ENCODE measurements at places on chromosomes 16 and 17. TPM values are rescaled to one million over a fixed set of nuclear protein-coding genes. Genes with fewer than 3 reads are reported as not detected.

- peak; percentile 54 for DNase-seq
These were observed 712 bp upstream of the SPECC1 start for GRCh38 chr17:20008242-20009051.

- DNase-seq, result no peak
These were observed 613 bp downstream of the ECI1 start for GRCh38 chr16:2250652-2251295.

DNA sequence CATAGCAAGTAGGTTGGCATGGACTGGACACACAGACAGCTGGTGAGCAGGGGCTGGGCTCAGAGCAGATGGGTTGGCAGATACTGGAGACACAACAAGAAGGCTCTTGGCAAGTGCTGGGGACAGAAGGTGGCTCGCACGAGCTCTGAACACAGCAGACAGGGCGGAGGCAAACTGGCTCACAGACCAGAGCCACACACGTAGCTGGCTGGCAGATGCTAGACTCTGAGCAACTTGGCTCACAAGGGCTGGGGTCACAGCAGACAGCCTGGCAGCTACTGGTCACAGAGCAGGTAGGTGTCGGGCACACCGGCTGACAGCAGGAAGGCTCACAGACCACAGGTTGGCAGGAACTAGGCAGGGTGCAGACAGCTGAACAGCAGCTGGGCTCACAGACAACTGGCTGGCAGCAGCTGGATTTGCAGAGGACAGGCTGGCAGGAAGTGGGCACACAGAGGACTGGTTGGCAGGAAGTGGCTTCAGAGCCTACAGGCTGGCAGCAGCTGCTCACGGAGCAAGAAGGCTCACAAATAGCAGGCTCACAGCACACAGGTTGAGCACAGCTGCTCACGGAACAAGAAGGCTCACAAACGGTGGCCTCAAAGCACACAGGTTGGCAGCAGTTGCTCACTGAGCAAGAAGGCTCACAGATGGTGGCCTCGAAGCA, 725 bp downstream of the KRTAP16-1 start:
- DNase-seq, result no peak

DNA sequence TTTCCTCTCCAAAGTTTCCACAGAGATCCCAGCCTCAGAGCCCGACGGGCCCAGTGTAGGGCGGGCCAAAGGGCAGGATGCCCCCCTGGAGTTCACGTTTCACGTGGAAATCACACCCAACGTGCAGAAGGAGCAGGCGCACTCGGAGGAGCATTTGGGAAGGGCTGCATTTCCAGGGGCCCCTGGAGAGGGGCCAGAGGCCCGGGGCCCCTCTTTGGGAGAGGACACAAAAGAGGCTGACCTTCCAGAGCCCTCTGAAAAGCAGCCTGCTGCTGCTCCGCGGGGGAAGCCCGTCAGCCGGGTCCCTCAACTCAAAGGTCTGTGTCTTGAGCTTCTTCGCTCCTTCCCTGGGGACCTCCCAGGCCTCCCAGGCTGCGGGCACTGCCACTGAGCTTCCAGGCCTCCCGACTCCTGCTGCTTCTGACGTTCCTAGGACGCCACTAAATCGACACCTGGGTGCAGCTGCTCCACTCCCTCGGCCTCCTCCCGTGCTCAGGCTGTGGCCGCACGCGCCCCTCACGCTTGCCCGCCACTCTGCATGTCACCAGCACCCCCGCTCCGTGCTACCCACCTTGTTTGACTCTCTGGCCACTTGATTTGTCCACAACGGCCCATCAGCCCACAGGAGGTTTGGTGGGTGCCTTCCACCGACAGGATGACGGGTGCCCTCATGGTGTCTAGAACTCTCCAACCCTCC, 15.3 kb upstream of the STH start:
- DNase-seq, result no peak

DNA sequence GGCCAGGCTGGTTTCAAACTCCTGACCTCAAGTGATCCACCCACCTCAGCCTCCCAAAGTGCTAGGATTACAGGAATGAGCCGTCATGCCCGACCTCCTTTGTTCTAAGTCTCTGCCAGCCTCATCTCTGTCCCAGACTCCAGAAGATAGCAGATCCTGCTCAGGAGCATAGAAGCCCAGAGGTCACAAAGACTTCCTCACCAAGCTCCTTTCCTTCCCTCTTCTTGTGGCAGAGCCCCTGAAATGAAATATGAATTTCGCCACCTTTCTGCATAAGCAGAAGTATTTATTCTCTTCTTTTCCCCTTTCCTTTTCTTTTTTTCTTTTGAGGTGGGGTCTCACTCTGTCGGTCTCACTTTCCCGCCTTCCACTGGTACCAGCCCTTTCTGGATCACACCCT, 11.5 kb upstream of the PIPOX start:
- no peak for DNase-seq

DNA sequence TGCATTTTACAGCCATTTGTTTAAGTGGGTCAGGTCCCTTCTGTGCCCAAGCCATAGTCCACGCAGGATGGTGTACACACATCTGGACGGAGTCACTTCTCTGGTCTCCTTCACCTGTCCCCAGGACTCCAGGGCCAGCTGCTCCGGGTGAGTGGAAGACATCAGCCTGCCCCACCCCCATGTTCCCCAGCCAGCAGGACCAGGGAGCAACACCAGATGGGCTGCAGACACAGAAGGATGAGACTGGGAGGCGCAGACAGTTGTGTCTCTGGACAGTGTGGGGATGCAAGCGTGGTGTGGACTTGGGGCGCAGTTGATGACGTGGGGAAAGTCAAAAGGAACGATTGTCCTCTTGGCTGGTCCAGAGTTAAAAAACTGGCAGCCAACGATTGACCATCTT, 24.6 kb upstream of the WFDC1 start:
- DNase-seq, result no peak

- DNase-seq, result no peak
These were observed 3.2 kb downstream of the DLG4 start for GRCh38 chr17:7216242-7217112.

GRCh38 chr16:66608241-66609138, 4.0 kb downstream of the CMTM3 start:
- peak; percentile 90 for DNase-seq

DNA sequence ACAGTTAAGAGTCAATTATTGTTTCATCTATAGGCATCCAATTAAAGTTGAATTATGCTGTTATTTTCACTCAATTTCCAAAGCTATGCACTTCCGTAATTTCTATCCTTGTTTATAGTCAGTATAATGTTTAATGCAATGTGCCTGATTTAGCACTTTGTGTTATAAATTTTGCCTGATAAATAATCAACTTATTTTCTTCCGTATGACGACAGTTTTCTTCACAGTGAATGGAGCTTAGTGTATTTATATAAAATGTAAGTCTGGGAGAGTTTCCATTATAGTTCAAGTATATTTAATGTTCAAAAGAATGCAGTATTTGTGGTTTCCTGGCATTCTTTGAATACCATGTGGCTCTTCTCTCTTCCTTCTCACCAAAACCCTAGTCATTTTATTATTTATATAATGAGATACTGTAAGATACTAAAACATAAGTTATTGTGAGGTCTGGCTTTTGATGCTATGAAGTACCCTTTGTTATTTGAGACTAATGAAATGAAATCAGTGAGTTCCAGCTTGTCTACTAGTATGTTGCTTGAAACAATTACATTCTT, 240.6 kb downstream of the PRKCA start:
- no peak for DNase-seq

GRCh38 chr17:58996968-58997367, 109.7 kb downstream of the TRIM37 start:
- DNase-seq, result no peak

DNA sequence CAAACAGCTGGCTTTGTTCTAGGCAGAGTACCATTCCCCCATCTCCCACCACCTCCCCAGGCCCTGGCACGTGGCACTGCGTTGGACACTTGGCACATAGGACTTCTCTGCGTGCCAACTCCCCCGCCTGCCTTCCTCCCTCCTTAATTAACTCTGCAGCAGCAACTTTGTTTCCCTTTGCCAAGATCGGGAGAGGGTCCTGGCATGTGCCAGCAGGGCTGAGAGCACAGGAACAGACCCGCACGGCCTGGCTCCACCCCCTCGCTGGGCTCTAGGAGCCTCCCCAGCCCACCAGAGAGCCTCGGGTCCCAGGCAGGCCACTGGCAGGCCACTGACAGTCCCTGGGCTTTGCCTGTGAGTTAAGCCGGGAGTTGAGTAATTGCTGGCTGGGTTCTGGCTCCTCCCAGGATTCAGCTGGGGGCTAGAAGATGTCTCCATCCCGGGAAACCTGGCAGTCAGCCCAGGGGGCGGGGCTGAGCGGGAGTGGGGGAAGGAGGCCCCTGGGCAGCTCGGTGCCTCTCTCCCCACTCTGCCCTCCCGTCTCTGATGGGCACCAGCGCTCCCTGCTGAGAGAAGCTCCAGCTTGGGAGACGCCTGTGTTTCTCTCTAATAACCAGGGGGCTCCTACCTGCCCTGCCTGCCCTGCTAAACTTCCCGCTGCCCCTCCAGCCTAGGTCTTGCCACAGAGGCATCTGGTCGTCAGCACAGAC, 224.0 kb upstream of the TNRC6C start:
- DNase-seq, result peak; percentile 76

- no peak for DNase-seq
These were observed 43.4 kb upstream of the IRX6 start for GRCh38 chr16:55280587-55280986.

- DNase-seq, result peak; percentile 89
These were observed 20.2 kb downstream of the CDK5RAP3 start for GRCh38 chr17:47990962-47991731.

DNA sequence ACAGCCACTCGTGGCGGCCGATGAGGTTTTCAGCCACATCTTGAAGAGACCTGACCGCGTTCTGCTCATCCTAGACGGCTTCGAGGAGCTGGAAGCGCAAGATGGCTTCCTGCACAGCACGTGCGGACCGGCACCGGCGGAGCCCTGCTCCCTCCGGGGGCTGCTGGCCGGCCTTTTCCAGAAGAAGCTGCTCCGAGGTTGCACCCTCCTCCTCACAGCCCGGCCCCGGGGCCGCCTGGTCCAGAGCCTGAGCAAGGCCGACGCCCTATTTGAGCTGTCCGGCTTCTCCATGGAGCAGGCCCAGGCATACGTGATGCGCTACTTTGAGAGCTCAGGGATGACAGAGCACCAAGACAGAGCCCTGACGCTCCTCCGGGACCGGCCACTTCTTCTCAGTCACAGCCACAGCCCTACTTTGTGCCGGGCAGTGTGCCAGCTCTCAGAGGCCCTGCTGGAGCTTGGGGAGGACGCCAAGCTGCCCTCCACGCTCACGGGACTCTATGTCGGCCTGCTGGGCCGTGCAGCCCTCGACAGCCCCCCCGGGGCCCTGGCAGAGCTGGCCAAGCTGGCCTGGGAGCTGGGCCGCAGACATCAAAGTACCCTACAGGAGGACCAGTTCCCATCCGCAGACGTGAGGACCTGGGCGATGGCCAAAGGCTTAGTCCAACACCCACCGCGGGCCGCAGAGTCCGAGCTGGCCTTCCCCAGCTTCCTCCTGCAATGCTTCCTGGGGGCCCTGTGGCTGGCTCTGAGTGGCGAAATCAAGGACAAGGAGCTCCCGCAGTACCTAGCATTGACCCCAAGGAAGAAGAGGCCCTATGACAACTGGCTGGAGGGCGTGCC, 30.1 kb downstream of the CIITA start:
- no peak for DNase-seq

GRCh38 chr16:60170196-60170595, 1436.1 kb upstream of the GOT2 start:
- DNase-seq, result no peak

DNA sequence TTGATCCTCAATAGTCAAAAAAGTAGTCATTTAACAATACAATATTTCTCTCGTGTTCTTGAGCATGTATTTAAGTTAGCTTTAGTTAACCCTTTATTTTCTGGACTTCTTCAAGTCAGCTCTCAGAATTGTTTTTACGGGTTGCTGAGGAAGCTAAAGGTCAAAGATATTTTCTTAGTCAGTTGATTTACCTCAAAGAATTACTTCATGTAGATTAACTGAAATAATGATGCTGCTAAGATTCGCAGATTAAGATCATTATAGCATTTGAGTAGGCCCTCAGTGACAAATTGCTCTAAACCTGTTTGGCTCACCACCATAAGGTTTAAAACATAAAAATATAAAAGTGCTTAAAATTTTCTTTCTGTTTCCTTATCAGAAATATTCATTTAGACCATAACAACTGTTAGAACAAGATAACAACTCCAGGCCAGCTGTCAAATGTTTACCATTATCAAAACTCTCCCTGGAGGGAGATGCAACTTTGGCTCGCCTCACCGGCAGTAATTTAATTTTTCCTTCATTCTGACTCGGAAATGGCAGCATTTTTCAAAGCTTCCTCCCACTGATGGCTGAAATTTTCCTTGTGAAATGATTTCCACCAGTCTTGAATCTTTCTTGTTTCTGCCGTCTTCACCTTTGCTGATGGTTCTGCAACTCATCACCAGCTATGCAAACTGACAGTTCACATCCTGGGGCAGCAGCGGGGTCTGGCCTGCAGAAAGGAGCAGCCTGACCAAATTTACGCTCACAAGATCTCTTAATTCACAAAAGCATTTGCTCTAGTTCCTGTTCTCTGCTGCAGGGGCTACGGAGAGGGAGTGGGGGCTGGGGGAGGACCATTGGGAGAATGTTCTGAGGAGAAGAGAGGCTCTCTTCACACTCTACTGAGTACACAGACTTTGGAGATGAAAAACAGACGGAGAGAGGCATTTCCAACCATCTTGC, 254.8 kb upstream of the TBX2 start:
- DNase-seq, result no peak

GRCh38 chr16:53147500-53148065, 92.8 kb downstream of the CHD9 start:
- no peak for DNase-seq

The GDPD3 gene
- total RNA-seq, result 0.12 TPM

The CDH13 gene
- 3.0 TPM for total RNA-seq

The CCL1 gene
- total RNA-seq, result not detected

The C17orf67 gene
- total RNA-seq, result 0.59 TPM

The SCIMP gene
- total RNA-seq, result not detected

The ABCA8 gene
- not detected for total RNA-seq

The SLC38A8 gene
- not detected for total RNA-seq

The DOK4 gene
- total RNA-seq, result 10.5 TPM

The ITGAL gene
- total RNA-seq, result not detected

The GNG13 gene
- total RNA-seq, result not detected

The CEMP1 gene
- not detected for total RNA-seq

The SOX15 gene
- total RNA-seq, result 7.6 TPM

The CTF1 gene
- total RNA-seq, result 0.39 TPM

The CDH1 gene
- 3.3 TPM for total RNA-seq

All from neural progenitor cell (in vitro differentiated cells).